ENCODE measurements at places on chromosomes 11 and 22. TPM values are rescaled to one million over a fixed set of nuclear protein-coding genes. Genes with fewer than 3 reads are reported as not detected.

DNA sequence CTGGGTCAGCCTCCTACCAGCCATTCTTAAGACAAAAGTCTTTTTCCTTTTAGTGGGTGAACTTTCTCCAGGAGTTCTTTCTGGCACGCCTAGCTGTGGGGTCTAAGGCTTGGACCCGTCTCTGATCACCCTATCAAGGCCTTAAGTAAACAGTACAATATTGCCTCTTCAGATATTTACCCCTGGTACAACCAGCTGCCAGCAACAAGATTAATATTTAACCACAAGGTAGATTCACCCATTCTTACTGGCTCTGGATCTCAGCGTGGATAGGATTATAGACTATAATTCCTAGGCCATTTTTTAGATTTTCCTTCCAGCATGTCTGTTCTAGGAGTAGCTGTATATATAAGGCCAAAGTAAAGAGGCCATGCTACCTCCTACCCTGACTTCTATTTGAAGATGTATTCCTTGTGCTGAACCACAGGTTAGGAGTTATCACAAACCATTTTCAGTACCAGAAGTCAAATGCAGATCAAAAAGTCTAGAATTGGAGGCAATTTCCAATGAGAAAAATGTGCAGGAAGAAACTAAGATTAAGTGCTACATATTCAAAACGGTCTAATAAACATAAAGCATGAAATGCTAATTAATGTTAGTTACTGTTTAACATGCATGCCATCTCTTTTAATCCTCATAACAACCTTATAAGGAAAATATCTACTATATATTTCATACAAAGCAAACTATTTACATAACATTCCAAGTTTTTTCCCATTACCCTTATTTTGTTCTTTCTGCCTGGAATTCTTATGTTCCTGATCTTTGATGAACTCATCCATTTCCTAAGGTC is 110.0 kb upstream of the SYN3 start:
- H3K27ac ChIP-seq, result no peak overlapping the region
- no peak for DNase-seq
- no peaks in the 10 kb centered on the region for H3K36me3 ChIP-seq

GRCh38 chr11:86495351-86495750 is 120.7 kb downstream of the CCDC81 start:
- no peaks in the 10 kb centered on the region for H3K36me3 ChIP-seq
- H3K27ac ChIP-seq, result no peak overlapping the region
- no peak overlapping the region for H3K4me3 ChIP-seq
- H3K27me3 ChIP-seq, result no peaks in the 10 kb centered on the region
- peaks cover 4% of the 10 kb centered on the region for H3K4me1 ChIP-seq

CD3G gene
- 103 TPM for total RNA-seq

C1QTNF4 gene
- not detected for total RNA-seq

DNA sequence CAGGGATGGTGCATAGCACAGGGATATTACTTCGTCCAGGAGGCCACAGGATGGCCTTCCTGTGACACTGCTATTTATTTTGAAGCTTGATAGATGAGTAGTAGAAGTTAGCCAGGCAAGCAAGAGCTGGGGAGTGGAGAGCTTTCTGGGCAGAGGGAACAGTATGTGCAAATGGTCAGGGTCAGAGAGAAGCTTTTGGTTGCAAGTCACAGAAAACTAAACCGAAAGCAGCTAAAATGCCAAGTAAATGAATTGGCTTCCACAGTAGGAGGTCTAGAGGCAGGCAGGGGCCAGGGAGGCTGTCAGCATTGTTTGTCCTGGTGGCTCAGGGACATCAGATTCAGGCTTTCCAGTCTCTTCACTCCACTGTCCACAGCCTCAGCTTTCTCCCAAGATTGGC is 247.5 kb downstream of the GRIK4 start:
- no peaks in the 10 kb centered on the region for H3K4me1 ChIP-seq
- no peak for DNase-seq
- no peaks in the 10 kb centered on the region for H3K36me3 ChIP-seq
- H3K27me3 ChIP-seq, result peaks cover 12% of the 10 kb centered on the region
- no peak overlapping the region for H3K27ac ChIP-seq
- H3K4me3 ChIP-seq, result no peak overlapping the region

DNA sequence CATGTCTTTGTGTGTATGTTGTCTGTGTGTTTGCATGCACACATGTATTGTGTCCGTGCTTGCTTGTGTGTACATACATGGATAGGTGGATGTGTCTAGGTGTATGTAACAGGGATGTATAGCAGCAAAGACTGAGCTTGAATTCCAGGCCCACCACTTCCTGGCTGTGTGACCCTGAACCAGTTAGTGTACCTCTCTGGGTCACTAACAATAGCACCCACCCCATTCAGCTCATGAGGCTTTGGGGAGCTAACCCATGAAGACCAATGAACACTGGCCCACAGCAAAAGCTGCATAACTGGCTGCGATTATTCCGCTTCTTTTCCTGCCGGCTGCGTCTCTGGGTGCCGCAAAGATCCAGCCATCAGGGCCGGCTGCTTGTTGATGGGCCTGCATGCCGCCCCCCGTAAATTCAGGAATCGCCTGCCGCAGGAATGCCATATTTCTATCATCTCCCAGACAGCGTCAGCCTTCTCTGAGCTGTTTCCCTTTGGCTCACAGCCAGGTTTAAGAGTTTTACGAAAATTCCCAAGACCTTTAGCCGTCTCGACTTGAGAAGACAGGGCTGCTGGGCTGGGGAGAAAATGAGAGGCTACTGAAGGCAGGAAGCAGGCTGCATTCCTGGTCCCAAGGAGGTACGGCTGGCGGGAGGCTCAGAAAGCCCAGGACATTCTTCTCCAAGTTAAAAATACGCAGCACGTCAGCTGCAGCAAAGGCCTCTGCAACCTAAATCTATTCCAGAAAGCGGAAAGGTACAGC is 224.6 kb downstream of the MN1 start:
- no peak for DNase-seq
- H3K27ac ChIP-seq, result no peak overlapping the region
- no peaks in the 10 kb centered on the region for H3K36me3 ChIP-seq
- peaks cover 12% of the 10 kb centered on the region for H3K27me3 ChIP-seq

GRCh38 chr11:132909021-132909606 is 623.2 kb downstream of the OPCML start:
- H3K4me1 ChIP-seq, result no peaks in the 10 kb centered on the region
- no peaks in the 10 kb centered on the region for H3K27me3 ChIP-seq
- DNase-seq, result no peak
- no peak overlapping the region for H3K27ac ChIP-seq
- no peak overlapping the region for H3K4me3 ChIP-seq

DNA sequence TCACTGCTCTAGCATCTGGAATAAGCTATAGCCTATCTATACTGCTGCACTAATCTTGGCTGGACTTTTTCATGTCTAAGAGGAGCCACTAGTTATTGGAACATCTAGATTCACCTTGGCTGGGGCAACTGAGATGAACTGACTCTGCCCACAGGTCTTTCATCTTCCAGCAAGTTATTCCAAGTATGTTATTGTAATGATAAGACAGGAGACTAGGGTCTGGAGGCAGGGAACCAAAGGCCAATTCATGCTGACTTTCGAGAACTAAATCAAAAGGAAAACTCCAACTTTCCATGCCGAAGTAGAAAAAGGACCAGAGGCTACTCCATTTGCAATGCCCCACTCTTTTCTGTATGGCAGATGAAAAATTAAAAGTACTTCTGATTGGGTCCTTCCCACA is 1243.0 kb upstream of the RAG2 start:
- no peaks in the 10 kb centered on the region for H3K4me1 ChIP-seq
- H3K27me3 ChIP-seq, result no peaks in the 10 kb centered on the region
- H3K27ac ChIP-seq, result no peak overlapping the region
- no peak for DNase-seq

DNA sequence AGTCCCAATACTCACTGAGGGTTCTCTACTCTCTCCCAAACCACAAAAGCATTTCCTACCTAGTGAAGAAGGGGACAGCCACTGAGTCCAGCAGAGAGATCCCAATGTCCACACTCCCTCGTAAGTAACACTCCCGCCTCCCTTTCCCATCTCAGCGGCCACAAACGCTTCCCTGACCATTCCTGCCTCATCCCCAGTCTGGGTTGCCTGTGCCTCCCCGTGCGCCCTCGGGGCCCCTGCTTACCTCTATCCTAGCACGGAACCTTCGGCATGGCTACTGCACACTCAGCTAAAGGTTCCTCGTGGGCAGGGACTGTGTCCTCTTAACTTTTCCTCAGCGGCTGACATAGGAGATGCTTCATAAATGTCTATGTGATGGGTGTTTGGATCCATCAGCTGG is 1.5 kb downstream of the UPK2 start:
- H3K36me3 ChIP-seq, result no peaks in the 10 kb centered on the region
- no peak overlapping the region for H3K27ac ChIP-seq
- no peak overlapping the region for H3K4me3 ChIP-seq
- peaks cover 5% of the 10 kb centered on the region for H3K4me1 ChIP-seq
- no peak for DNase-seq

GRCh38 chr22:46041642-46042041 is 64.7 kb upstream of the WNT7B start:
- H3K27ac ChIP-seq, result no peak overlapping the region
- DNase-seq, result no peak
- H3K36me3 ChIP-seq, result no peaks in the 10 kb centered on the region
- H3K4me3 ChIP-seq, result no peak overlapping the region
